ENCODE measurements at places on chromosomes 2 and 18.

DNA sequence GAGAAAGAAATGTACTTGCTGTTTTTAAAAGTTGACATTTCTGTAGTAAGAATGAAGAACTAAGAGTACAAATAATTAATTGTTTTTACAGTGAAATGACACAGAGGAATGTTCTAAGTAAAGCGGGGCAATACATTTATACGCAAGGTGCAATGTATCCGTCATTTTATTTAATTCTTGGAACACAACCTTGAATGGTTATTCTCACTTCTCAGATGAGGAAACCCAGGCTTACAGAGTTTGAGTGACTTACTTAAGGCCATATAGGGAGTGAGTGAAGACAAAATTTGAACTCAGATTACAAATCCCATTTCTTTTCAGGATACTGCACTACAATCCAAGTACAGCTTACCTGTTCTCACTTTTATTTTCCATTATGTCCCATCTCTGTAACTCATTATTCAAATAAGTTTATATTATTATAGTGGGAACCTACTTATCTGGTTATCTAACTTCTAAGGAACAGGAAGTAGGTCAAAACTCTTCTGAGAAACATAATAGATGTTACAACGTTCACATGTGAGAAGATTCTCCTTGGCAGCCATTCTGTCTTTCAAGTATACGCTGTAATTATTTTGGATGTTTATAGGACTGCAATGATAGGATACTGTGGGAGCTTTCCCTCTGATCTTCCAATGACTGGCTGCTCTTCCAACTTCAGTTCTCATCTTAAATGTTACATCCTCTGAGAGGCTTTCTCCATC, 12.3 kb upstream of the STK17B start:
- no peak for DNase-seq

- no peak for DNase-seq
Observed at GRCh38 chr2:109419960-109420370, 193.8 kb downstream of the SEPTIN10 start.

DNA sequence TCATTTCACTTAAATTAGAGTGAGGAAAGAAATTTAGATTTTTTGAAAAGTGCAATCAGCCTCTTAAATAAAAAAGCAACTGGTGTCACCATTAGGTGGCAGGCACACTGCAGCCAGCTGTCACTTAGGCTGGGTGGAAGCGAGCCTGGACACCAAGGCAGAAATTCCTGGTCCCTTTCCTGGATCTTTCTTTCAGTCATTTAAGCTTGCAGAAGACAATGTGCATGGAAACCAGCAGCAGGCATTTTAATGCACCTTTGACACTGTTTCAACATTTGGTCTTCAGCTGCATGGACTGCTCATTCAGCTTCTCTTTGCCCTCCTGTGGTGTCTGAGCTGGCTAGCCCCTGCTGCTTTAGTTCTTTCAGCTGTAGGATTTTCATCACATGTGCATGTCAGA, 61.0 kb downstream of the AQP4 start:
- DNase-seq = peak; percentile 60

DNA sequence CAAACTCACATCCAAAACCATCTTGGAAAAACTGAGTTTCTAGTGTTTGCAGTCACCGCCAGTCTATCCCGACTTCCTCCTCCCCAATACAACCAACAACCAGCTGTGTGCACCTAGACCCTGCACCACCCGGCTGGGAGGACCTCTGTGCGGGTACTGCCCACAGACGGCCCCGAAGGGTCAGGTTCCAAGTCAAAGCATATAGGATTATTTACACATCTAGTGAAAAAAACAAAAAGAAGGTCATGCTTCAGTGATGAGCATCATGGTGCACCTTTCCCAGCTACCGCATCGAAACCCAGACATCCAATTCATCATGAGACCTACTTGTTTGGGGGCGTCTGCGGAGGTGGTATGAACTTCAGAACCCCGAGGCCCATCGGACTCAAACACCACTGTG, 124.8 kb downstream of the ZNF516 start:
- no peak for DNase-seq

- DNase-seq = no peak
Observed at GRCh38 chr2:164903204-164903603, 52.1 kb downstream of the SLC38A11 start.

Data from HEK293T (cell line).